ENCODE measurements at places on chromosomes 16 and 17. TPM values are rescaled to one million over a fixed set of nuclear protein-coding genes. Genes with fewer than 3 reads are reported as not detected.

NPIPA8 gene
- 10.9 TPM for total RNA-seq

UNKL gene
- total RNA-seq: 5.2 TPM

PITPNC1 gene
- total RNA-seq: 22.5 TPM

MYH1 gene
- not detected for total RNA-seq

CCL4L2 gene
- not detected for total RNA-seq

DPEP1 gene
- total RNA-seq: 0.26 TPM

TBCD gene
- 53.3 TPM for total RNA-seq

PRAC2 gene
- not detected for total RNA-seq

UTP4 gene
- total RNA-seq: 10.6 TPM

MRTFB gene
- total RNA-seq: 4.3 TPM

ZNF750 gene
- total RNA-seq: 0.09 TPM

LITAFD gene
- not detected for total RNA-seq

CDH11 gene
- 156 TPM for total RNA-seq

FBXW10B gene
- total RNA-seq: 0.09 TPM

SLC12A3 gene
- total RNA-seq: not detected

PIRT gene
- not detected for total RNA-seq

TNS4 gene
- not detected for total RNA-seq

TBC1D3D gene
- total RNA-seq: 0.16 TPM

KLHL36 gene
- 55.2 TPM for total RNA-seq

PERCC1 gene
- total RNA-seq: not detected

MAPT gene
- 0.60 TPM for total RNA-seq

HCRT gene
- total RNA-seq: not detected

TERB1 gene
- total RNA-seq: 0.09 TPM

AIPL1 gene
- total RNA-seq: not detected

PYY gene
- not detected for total RNA-seq

CCDC137 gene
- 7.5 TPM for total RNA-seq

EFNB3 gene
- total RNA-seq: 0.95 TPM

ABCC12 gene
- total RNA-seq: not detected

CLEC18B gene
- 0.47 TPM for total RNA-seq

ACSM3 gene
- 0.69 TPM for total RNA-seq

TMEM98 gene
- 102 TPM for total RNA-seq

SYT17 gene
- 0.47 TPM for total RNA-seq

UNC13D gene
- total RNA-seq: 2.5 TPM

MYH8 gene
- not detected for total RNA-seq

MFAP4 gene
- 47.1 TPM for total RNA-seq

NTN3 gene
- total RNA-seq: 1.4 TPM

RHBDF1 gene
- total RNA-seq: 46.5 TPM

PTX4 gene
- total RNA-seq: not detected

MYH2 gene
- not detected for total RNA-seq

SHISA6 gene
- not detected for total RNA-seq

CSNK2A2 gene
- total RNA-seq: 24.6 TPM

EXOC3L1 gene
- 0.34 TPM for total RNA-seq

HSD17B1 gene
- total RNA-seq: 5.7 TPM

TSPAN10 gene
- 3.3 TPM for total RNA-seq

ARSG gene
- total RNA-seq: 1.2 TPM

PRSS27 gene
- 1.1 TPM for total RNA-seq

CD300A gene
- total RNA-seq: not detected

HSPB9 gene
- total RNA-seq: not detected

KRT31 gene
- total RNA-seq: not detected

GRB7 gene
- 0.16 TPM for total RNA-seq

GPR179 gene
- total RNA-seq: not detected

CRYBA1 gene
- not detected for total RNA-seq

GAST gene
- total RNA-seq: not detected

KRT9 gene
- total RNA-seq: not detected

UMOD gene
- not detected for total RNA-seq

NPIPA2 gene
- not detected for total RNA-seq

ZSCAN10 gene
- not detected for total RNA-seq

Data from bronchial smooth muscle cell (primary cell).